Activated CD4-positive, alpha-beta T cell treated with anti-CD3 and anti-CD28 coated beads, Interleukin-2, amount 50 U/mL, for 4 hours (primary cell): ENCODE measurements at places on chromosomes 6 and 20.

DNA sequence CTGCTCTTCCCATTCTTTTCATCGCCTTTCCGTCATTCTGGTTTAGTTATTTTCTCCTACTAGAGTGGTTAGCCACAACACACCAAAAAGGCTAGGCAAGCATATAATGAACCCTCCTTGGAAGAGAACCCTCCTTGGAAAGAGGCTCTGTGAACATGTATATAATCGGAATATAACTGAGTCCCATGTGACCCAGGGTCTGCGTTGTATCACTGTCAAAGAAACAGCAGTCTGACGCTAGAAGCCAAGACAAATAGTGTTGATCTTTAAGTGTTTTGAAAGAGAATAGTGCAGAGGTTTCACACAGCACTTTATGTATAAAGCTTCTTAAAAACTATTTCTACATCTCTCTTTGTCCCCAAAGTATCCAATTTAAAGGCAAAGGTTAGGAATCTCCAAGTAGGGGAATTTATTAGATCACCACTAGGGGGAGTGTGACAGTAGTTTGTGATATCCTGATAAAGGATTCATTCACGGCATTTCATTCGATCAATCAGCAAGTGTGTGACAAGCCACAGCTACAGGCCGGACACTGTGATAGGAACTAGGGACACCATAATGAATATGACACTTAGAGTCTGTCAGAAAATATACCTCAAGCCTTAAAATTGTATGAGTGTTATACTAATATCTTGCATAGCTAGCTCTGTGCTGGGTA is 395.3 kb downstream of the CD109 start:
- no peak for DNase-seq

- no peak for DNase-seq
Observed at GRCh38 chr20:44398335-44398734, 42.8 kb downstream of the HNF4A start.

GRCh38 chr6:13026557-13026956 is 301.8 kb downstream of the TBC1D7 start:
- no peak for DNase-seq

DNA sequence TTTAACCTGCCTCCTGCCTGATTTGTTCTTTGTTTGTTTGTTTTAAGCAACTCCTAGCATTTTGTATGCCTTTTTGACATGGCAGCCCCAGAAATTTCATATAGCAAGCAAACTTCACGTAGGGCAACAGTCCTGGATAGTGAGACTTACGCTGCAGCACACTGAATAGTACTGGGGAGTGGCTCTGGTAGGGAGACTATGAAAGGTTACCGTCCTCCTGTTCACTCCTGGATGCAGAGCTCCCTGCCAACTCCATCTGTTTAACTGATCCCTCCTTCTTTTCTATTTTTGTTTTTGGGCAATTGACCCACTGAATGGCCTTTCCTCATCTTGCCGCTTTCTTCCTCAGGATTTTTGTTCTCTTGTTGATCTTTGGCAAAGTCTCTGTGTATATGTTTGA is 44.5 kb upstream of the BMP6 start:
- no peak for DNase-seq

DNA sequence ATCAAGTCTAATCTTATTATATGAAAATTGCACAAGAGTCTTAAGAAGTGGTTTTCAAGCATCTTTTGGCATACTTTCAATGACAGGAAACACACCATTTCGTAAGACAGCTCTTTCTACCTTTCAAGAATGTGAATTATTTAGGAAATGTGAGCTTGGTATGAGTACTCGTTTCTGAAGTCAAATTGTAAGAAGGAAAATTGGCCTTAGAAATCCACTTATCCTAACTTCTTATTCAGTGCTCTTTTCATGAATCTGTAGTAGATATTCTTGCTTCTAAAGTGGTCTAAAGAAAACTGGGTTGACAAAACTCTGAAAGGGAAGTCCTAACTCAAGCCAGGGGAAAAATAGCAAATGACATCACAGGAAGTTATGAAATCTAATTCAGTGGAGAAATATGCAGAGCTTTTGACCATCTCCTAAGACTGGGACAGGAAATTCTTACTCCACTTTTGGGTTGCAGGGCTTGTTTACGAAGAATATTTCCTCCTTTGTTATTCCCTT is 38.5 kb upstream of the OGFRL1 start:
- DNase-seq: no peak

DNA sequence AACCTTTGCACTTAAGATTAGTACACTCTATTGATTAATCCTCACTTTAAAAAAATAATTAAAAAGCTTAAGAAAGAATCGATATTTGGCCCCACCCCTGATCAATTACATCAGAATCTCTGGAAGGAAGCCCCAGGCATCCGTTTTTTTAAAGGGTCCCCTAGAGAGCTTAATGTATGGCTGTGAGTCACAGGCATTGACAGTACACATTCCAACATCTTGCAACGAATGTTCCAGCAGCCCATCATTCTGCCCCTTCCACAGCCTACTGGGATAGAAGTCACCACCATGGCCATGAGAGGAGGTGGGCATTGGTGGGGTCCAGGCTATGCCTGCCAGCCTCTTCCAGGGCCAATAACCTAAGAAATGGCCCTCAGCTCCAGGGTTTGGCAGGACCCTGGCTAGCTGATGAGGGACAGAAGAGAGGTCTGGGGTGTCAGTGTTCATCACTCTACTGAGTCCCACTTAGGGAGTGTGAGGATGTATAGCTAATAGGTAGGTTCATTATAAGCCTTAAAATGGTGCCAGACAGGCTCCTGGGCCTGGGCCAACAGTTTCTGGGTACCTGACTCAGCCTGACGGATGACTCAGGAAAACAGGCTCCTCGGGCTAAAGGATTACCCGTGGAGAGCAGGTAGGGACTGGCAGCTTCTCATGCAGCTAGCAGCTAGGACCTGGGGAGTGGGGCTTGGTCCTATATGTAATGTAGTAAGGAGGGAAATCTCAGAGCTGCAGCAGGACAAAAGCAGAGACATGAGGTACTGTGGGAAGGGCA is 40.4 kb downstream of the MDGA1 start:
- no peak for DNase-seq

DNA sequence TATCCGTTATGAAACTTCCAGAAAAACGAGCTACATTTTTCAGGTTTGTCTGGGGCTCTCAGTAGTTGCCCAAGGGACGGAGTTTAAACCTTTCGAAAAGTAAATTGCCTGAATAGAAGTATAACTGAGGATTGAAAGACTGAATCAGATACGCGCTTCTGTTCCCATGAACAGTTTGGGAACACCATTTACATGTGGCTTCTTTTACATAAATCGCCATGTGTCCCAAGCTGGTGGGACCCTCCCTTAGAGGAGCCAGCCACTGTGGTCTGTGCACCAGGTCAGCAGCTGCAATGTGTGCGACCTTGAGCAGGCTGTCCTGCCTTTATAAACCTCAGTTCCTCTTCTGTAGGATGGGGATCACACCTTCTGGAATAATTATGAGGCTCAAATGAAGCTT is 11.0 kb downstream of the ENTPD6 start:
- DNase-seq: no peak

- DNase-seq: peak; percentile 46
Observed at GRCh38 chr6:33419580-33420490, at the start of gene SYNGAP1. SYNGAP1 (plus strand) TSS chr6:33420065; CDS start chr6:33420265, 200 bp downstream.

- DNase-seq: no peak
Observed at GRCh38 chr6:121726596-121726995, 291.1 kb downstream of the GJA1 start.

GRCh38 chr20:45911486-45912343 is at the start of gene PLTP:
PLTP (minus strand) TSS chr20:45912155; CDS start chr20:45911452, 703 bp downstream.
- no peak for DNase-seq

DNA sequence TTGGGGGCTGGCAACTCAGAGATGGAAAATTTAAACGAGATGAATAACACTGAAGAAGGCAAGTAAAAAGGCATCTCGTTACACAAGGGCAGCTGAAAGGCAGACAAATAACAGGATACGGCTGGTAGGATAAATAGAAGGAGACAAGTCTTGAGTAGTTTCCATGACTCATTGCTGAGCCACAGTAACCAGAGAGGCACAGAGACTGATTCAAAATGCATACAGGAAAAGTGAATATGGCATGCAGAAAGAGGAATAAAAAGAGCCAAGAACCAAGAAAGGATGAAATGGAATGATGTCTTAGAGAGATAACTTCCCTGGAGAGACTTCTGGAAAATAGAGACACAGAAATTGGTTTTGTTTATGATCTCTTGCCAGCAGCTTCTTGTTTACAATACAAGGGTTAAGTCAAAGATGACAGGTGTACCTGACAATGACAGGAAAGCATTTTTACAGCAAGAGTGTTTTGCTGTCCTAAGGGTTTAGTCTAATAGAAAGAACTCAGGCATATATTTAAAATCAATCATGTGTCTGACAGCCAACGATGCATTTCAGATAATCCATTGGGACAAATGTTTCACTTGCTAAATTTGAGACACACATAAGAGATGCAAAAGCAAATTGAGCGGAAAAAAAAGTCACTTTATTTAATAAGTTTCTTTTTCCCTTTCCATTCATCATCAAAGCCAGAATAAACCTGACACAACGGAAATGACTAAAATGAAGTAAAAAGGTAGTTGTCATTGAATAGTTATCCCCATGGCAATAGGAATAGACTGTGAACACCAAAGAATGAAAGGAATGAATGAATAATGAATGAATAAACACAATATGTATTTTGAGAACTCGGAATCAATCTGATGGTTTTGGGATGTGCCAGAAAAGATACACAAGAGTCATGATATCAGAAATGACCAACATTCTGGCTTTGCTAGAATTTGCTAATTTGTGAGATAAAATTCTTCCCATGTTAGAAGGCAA is 68.0 kb upstream of the KCNQ5 start:
- DNase-seq: no peak

GRCh38 chr6:110317189-110317588 is 41.0 kb downstream of the METTL24 start:
- DNase-seq: no peak

- DNase-seq: no peak
Observed at GRCh38 chr20:1287787-1288569, 21.9 kb downstream of the SNPH start.

DNA sequence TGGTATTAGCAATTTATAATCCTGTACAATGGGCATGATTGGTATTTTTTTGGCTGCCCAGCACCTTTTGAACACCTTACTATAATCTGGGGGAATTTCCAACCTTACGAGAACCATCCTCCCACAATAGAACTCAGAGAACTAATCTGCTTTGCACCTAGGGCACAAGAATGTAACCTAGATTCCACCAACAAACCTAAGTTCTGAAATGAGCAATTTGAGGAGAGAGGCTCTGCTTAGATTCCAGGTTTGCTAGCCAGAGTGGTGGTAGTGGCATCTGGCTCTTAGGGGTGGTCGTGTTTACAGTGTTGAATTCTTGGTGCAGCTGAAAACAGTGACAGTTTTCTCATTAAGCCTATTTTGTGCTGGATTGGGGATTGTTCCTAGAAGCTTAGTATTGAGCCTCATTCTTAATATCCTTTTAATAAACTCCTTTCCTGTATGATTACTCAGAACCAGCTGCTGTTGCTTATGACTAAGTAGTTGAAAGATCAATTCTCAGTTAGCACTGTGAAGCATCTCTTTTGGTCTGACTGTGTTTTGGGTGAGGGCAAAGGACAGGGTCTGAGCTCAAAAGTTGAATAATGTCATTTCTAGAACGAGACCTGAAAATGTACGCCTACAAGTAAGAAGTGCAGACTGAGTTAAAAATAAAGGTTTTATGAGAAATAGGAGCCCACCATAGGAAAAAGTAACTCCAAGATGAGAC is 385.6 kb downstream of the CDKAL1 start:
- no peak for DNase-seq

DNA sequence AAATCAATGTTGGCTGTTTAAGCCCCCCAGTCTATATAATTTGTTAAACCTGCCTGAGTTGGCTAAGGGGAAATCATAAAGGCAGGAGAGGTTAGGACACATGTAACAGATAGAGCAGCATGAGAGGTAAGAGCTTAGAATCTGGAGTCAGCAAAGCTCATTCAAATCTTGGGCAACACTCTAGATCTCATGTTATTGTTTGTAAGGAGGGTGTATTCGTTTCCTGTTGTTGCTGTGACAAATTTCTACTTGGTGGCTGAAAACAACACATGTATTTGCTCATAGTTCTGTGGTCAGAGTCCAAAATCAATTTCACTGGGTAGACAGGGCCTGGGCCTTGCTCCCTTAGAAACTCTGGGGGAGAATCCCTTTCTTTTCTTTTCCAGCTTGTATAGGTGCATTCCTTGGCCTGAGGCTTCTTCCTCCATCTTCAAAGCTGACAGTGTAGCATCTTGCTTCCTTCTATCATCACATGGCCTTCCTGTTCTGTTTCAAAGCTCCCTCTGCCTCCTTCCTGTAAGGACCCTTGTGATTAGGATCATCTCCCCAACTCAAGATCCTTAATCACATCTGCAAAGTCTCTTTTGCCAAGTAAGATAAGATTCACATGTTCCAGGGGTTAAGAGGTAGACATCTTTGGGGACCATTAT is 4.4 kb downstream of the LY86 start:
- no peak for DNase-seq

GRCh38 chr6:95128947-95129346 is 448.4 kb upstream of the MANEA start:
- no peak for DNase-seq

DNA sequence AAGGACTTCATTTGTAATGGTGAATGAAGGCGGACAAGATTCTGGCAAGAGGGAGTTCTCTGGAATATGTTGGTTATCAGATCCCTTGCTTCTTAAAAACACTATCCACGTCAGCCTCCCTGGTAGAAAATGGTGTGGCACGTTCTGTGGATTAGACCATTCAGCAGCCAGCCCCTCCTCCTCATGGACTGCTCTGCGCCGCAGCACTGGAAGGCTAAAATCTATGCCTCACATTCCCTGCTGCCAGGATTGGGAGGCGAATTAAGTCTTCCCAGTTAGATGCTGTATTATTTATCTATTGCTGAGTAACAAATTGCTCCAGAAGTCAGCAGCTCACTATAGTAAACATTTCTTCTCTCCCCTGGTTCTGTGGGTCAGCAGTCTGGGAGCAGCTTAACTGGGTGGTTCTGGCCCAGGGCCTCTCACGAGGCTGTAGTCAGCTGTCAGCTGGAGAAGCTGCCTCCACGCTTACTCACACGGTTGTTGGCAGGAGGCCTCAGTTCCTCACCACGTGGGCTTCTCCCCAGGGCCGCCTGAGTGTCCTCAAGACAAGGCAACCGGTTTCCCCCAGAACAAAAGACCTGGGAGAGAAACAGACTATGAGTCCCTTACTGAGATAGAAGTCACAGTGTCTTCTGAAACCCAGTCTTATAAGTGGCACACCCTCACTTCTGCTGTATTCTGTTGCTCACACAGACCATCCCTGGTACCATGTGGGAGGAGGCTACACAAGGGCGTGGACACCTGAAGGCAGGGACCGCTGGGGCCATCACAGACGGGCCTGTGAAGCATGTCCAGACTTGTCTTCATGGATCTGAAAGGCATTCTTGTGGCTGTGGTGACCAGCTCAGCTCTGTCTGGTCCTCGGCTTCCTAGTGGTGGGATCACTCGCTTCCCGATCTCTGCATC is 101.0 kb downstream of the NRN1 start:
- DNase-seq: no peak
